Ureter (tissue), 1 donor: ENCODE measurements at places on chromosomes 4 and X.

DNA sequence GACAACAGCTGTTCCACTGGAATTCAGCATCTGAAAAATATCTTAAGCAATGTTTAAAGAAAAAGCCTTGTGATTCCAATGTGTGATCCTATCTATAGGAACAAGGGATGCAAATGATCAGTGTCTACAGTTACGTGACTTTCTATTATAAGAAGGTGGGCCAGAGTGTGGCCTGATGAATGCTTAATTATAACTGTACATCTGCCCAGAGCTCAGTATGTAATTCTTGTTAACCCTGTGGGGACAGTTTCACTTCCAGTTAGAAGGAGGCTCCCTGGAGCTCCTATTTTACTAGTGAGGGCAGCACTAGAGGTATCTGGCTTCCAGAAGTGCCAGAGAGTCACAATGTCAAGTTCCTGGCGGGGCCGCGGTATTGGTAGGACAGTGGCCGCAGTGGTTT is 288.5 kb downstream of the USP46 start:
- no peak for DNase-seq

- DNase-seq, result no peak
These were observed 282.9 kb downstream of the ZNF674 start for GRCh38 chrX:46262304-46262703.

GRCh38 chr4:142959173-142959572 is 113.1 kb upstream of the INPP4B start:
- DNase-seq, result no peak

GRCh38 chrX:79336869-79337815 is 30.0 kb downstream of the ITM2A start:
- DNase-seq, result no peak

GRCh38 chr4:26482508-26483462 is 7.5 kb downstream of the CCKAR start:
- DNase-seq, result no peak

DNA sequence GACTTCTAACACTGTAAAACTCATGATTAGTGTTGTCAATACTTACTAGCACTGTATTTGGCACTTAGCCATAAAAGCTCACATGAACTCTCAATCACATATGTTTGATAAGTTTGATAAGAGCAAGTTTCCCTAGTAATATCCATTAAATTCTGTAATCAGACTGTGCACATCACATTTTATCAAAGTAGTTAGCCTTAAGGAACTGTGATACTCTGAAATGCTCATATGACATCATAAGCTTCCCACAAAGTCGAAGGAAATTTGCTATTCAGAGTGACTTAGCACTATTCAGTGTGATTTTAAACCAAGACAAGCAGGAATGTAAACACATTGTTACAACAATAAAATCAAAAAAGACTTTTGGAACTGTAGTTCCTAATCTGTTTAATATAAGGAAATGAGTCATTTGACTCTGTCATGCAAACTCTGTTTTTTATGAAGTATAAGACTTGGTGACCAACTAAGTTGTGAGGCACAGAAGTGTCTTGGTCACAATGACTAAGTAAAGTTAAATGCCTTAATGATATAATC is 6.7 kb downstream of the SLC7A11 start:
- DNase-seq, result no peak

DNA sequence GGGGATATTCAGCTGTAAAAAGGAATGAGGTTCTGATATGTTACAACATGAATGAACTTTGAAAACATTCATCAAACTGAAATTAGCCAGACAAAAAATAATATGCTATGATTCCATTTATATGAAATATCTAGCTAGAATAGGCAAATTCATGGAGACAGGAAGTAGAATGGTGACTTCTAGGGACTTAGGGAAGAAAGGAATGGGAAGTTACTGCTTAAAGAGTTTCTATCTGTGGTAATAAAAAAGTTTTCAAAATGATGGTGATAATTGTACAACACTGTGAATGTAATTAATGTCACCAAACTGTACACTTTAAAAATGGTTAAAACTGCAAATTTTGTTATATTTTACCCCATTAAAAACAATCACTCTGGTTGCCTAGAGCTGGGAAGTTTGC is 30.2 kb downstream of the SMIM14 start:
- no peak for DNase-seq
